Fibroblast of lung (primary cell): ENCODE measurements at places on chromosomes 16 and 17. TPM values are rescaled to one million over a fixed set of nuclear protein-coding genes. Genes with fewer than 3 reads are reported as not detected.
A peak's percentile ranks its signal among the peaks of the same experiment; 100 is the strongest.

DNA sequence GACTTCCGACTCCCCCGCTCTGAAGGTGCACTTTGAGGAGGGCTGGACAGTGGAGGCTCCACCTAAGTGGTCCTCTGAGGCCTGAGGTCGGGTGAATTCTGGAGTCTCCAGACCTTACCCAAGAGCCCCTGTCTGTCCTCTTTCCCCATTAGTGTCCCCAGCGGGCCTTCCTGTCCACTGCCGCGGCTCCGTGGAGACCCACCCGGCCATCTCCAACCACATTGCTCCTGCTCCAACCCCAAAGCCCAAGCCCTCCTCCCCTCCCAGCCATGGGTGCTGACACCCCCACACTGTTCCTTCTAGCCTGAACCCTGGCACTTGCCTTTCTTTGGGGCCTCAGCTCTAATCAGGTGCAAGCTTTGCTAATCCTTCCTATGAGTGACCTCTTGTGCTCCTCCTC lies 283.1 kb upstream of the TNRC6C start:
- DNase-seq = no peak
- H3K4me1 ChIP-seq = no peaks in the 10 kb centered on the region
- no peak overlapping the region for H3K27ac ChIP-seq
- peaks cover 15% of the 10 kb centered on the region for H3K27me3 ChIP-seq

STUB1 gene
- total RNA-seq = 114 and 133 TPM in 2 replicates

- no peaks in the 10 kb centered on the region for H3K27me3 ChIP-seq
- no peak for DNase-seq
- H3K36me3 ChIP-seq = no peaks in the 10 kb centered on the region
- no peak overlapping the region for H3K4me3 ChIP-seq
- H3K4me1 ChIP-seq = peaks cover 9% of the 10 kb centered on the region
Measured at GRCh38 chr17:80675438-80676095, 130.9 kb downstream of the RPTOR start.

DNA sequence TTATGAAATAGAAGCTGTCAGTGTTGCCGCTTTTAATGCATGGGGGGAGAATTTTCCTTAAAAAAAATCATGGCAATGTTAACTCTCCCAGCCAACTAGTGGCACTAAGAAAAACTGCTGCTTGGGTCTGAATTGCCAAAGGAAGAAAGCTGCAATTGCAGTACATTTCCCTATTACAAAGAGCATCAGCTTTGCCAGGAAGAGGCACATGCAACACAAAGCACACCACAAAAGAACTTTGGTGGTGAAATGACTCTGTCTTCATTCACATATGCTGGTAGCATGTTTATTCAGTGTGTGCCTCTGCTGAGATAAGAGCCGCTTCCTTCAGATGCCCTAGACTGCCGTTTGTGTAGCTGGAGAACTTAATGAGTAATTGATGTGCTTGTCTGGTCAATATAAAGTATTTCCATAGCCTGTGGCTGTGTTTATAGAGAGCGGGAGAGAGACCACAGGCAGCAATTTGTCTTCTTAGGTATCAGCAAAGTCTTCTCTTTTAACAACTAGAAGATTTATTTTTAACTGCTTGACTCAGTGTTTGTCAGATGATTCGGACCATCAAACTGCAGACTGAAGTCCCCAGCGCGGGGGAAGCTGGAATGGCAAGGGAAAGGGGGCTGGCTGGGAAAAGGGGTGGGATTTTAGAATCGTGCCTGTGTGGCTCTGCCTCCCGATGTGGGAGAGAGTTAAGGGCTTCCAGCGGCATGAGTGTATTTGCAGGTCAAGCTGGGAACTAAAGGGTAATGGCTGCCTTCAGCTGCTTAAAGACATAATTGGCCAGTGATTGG lies 115.1 kb downstream of the MRTFB start:
- H3K4me3 ChIP-seq = peak overlapping the region; percentile 48
- H3K4me1 ChIP-seq = peaks cover 10% of the 10 kb centered on the region
- peak; percentile 89 for DNase-seq
- H3K36me3 ChIP-seq = no peaks in the 10 kb centered on the region
- H3K27ac ChIP-seq = peak overlapping the region; percentile 60

DNA sequence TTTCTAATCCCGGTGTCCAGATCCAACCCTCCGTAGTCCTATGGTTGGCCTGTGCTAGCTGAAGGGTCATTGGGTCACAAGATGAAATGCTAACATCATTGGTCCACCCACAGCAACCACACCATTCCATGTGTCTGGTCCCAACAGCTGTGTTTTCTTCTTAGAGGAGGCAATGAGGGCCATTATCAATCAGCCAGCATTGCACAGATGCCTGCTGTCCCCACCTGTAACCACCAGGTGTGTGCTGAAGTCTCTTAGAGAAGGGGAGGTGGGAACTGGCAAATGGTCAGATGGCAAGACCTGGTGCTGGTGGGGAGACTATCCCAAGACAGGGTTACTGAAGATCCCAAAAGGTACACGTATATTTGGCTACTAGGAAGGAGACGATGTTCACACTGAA lies 37.4 kb downstream of the HIC1 start:
- H3K27ac ChIP-seq = no peak overlapping the region
- H3K27me3 ChIP-seq = no peaks in the 10 kb centered on the region
- H3K36me3 ChIP-seq = peaks cover 3% of the 10 kb centered on the region
- H3K4me3 ChIP-seq = no peak overlapping the region

- H3K27ac ChIP-seq = no peak overlapping the region
- no peak for DNase-seq
- H3K36me3 ChIP-seq = no peaks in the 10 kb centered on the region
- H3K4me1 ChIP-seq = no peaks in the 10 kb centered on the region
- H3K27me3 ChIP-seq = peaks cover 44% of the 10 kb centered on the region
- no peak overlapping the region for H3K4me3 ChIP-seq
Measured at GRCh38 chr17:68197091-68197996, 50.5 kb upstream of the AMZ2 start.

- H3K4me1 ChIP-seq = no peaks in the 10 kb centered on the region
- H3K36me3 ChIP-seq = no peaks in the 10 kb centered on the region
- no peaks in the 10 kb centered on the region for H3K27me3 ChIP-seq
- H3K27ac ChIP-seq = no peak overlapping the region
- DNase-seq = no peak
Measured at GRCh38 chr16:77842468-77842867, 54.1 kb downstream of the VAT1L start.

DNA sequence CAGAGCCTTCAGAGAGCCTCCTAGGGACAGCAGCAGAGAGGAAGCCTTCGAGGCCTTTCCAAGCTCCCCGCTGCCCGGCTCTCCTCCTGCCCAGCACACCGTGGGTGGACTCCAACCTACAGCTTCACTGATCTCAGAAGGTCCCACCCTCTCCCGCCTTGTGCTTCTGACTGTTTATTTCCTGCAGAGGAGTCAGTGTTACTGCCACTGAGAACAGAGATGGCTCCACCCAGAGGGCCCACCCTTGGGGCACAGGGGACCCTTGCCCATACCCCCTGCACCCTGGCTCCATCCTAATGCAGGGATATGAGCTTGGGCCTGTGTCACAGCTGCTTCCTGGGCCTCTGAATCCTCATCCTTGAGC lies 52.8 kb upstream of the TOB1 start:
- no peaks in the 10 kb centered on the region for H3K27me3 ChIP-seq
- DNase-seq = no peak
- H3K4me3 ChIP-seq = no peak overlapping the region
- H3K36me3 ChIP-seq = no peaks in the 10 kb centered on the region
- H3K4me1 ChIP-seq = peaks cover 2% of the 10 kb centered on the region

SEPTIN12 gene
- not detected in 2 replicates for total RNA-seq

DNA sequence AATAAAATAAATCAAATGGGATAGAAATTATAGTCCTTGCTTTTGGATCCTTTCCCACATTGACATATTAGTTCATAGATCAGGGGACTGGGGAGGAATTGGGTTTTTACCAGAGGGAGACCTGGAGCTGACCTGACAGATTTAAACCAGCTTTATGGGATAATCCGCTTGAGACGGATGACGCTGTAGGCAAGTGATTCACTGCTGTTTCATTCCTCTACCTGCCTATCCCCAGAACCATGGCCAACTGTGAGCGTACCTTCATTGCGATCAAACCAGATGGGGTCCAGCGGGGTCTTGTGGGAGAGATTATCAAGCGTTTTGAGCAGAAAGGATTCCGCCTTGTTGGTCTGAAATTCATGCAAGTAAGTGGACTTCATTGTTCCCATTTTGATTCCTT lies 2.1 kb downstream of the NME1 start:
- no peaks in the 10 kb centered on the region for H3K27me3 ChIP-seq
- no peak overlapping the region for H3K27ac ChIP-seq
- no peak for DNase-seq
- no peaks in the 10 kb centered on the region for H3K4me1 ChIP-seq

- no peaks in the 10 kb centered on the region for H3K27me3 ChIP-seq
- H3K27ac ChIP-seq = no peak overlapping the region
- no peak for DNase-seq
- no peak overlapping the region for H3K4me3 ChIP-seq
- H3K36me3 ChIP-seq = peaks cover 1% of the 10 kb centered on the region
- peaks cover 2% of the 10 kb centered on the region for H3K4me1 ChIP-seq
Measured at GRCh38 chr17:62566996-62567578, 60.4 kb upstream of the MRC2 start.

- DNase-seq = no peak
- H3K27ac ChIP-seq = no peak overlapping the region
- H3K4me1 ChIP-seq = peaks cover 9% of the 10 kb centered on the region
Measured at GRCh38 chr16:88649924-88650748, 717 bp downstream of the CYBA start.

ARL17B gene
- total RNA-seq = 1.8 and 6.1 TPM in 2 replicates
